ENCODE measurements at places on chromosomes 13 and 19. TPM values are rescaled to one million over a fixed set of nuclear protein-coding genes. Genes with fewer than 3 reads are reported as not detected.

DNA sequence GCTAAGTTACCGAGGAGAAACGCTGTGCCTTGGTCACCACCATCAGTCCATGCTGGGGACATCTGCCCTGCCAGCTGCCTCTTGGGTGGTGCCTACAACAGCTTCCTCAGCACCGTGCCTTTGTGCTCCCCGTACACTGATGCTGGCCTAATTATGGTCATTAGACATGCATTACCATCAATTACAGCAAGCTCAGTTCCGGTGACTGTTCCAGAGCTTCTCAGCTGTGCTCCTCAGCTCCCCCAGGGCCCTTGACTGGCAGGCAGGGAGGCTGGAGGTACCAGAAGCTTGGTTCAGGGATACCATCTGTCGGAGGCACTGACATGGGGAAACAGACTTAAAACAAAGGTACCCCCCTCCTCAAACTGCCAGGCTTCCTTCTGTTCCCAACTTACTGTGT, 40.2 kb downstream of the CILP2 start:
- H3K4me3 ChIP-seq: no peak overlapping the region
- H3K27ac ChIP-seq: no peak overlapping the region
- no peaks in the 10 kb centered on the region for H3K36me3 ChIP-seq
- no peak for DNase-seq
- H3K27me3 ChIP-seq: no peaks in the 10 kb centered on the region

ELSPBP1 gene
- not detected for total RNA-seq

GRCh38 chr13:46339035-46339666, 47.9 kb downstream of the RUBCNL start:
- no peaks in the 10 kb centered on the region for H3K27me3 ChIP-seq
- H3K36me3 ChIP-seq: no peaks in the 10 kb centered on the region
- H3K4me3 ChIP-seq: no peak overlapping the region
- H3K27ac ChIP-seq: no peak overlapping the region
- no peak for DNase-seq
- no peaks in the 10 kb centered on the region for H3K4me1 ChIP-seq

ZNF579 gene
- total RNA-seq: 24.1 TPM

SIGLEC12 gene
- total RNA-seq: not detected

ZNF649 gene
- 7.3 TPM for total RNA-seq

GRCh38 chr13:21717817-21718216, 46.9 kb downstream of the FGF9 start:
- DNase-seq: no peak
- H3K36me3 ChIP-seq: no peaks in the 10 kb centered on the region
- H3K4me1 ChIP-seq: no peaks in the 10 kb centered on the region
- no peak overlapping the region for H3K4me3 ChIP-seq
- no peak overlapping the region for H3K27ac ChIP-seq

DNA sequence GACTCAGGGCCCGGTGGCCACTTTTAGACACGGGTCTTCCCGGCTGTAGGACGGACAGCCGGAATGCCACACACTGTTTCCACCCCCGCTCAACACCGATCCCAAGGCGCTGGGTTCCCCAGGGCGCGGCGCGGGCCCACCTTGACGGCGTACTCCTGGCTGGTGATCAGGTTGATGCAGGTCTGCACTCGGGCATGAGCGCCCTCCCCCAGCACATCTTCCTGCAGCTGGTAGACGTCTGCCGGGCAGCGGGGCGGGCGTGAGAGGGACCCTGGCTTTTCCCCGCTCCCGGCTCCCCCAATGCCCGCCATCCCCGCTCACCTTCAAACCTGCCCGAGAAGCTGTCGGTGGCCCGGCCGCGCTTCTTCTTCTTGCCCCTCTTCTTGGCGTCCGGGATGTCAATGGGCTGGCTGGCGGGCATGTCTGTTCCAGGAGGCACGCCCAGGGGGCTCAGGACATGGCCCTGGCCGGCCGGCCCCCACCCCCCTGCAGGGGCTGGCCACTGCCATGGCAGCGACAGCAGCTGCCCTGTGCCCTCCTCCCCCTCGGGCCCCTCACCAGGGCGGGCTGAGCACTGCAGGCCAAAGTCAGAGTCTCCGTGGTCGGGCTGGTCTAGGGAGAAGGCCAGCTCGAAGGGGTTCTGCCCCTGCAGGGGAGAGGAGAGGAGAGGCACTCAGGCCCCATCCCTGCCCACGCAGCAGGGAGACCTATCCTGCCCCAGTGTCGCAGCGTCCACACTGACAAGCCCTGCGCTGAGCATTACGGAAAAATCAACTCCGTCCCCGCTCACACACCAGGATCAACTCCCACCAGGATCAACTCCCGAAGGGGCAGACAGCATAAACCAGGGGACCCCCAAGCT, 4.8 kb downstream of the MKNK2 start:
- no peaks in the 10 kb centered on the region for H3K27me3 ChIP-seq
- no peak for DNase-seq
- H3K4me3 ChIP-seq: no peak overlapping the region
- H3K27ac ChIP-seq: no peak overlapping the region
- H3K36me3 ChIP-seq: peaks cover 25% of the 10 kb centered on the region
- H3K4me1 ChIP-seq: peaks cover 50% of the 10 kb centered on the region

DNA sequence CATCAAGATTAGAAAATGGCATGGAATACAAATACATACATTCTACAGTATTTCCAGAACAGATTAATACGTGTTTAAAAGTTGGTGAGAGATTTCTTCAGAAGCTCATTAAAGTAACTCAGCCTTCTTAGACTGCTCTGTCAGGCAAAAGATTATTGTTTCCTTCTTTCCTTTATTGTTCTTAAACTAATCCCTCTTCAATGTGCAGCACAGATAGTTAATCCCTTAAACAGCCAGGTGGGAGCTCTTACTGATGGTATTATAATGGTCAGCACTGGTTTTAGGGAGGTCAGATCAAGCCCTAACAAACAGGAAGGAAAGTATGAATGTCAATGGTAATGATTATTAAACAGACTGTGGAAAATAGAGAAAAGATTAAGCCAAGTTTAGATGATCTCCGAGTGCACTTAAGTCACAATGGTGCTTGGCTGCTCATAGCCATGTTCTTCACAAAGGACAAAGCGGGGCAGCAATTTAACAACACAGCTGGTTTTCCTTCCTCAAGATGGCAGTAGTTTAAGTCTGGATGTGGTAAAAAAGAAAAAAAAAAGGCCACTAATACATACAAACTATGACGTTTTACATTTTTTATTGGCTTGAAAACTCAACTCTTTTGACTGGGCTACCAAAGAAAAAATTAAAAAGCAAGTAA, 992.6 kb downstream of the PCDH9 start:
- no peak overlapping the region for H3K4me3 ChIP-seq
- H3K27ac ChIP-seq: no peak overlapping the region
- H3K27me3 ChIP-seq: no peaks in the 10 kb centered on the region
- no peaks in the 10 kb centered on the region for H3K4me1 ChIP-seq

- H3K4me1 ChIP-seq: no peaks in the 10 kb centered on the region
- no peak for DNase-seq
- no peak overlapping the region for H3K4me3 ChIP-seq
- H3K27ac ChIP-seq: no peak overlapping the region
- no peaks in the 10 kb centered on the region for H3K27me3 ChIP-seq
Observed at GRCh38 chr13:74751739-74752138, 617.5 kb upstream of the KLF12 start.

- H3K4me1 ChIP-seq: peaks cover 12% of the 10 kb centered on the region
- H3K27me3 ChIP-seq: 0 out of 2 replicates have a peak, but pooled peaks cover under 1% of the 10 kb centered on the region
- H3K27ac ChIP-seq: no peak overlapping the region
- H3K36me3 ChIP-seq: no peaks in the 10 kb centered on the region
Observed at GRCh38 chr19:40831502-40832430, 18.5 kb downstream of the CYP2A6 start.

DNA sequence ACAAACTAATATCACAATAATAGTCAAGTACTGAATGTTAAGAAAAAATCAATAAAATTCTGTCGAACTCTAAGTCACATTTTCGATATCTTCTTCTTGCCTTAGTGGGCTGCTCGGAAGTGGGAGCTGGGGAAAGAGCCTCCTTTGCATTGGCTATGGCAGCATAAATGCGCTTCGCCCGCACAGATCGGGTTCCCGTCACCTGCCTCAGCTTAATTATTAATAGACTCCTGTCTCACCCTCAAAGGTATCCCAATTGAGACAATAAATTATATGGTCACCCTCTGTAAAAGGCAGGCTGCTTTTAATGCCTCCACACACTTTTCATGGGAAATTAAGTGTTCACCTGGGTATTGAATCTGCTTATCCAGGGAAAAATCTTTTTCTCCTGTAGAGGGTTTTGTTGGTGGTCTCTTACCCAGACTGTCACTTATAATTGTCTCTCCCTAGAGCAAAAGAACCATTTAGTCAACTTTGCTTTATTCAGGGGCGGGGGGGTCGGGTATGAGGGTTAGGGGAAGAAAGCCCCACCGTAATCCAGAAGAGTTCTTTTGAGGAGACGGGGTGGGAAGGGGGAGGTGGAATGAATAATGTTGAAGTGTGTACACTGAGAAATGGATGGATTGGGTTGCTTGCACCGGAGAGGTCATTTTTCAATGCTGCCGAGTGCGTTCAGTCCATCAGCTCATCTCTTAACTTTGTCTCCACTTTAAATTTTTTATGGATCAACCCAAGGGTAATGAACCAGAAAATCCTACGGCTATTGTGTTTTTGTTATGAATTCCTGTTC, 682.6 kb upstream of the SGCG start:
- H3K27ac ChIP-seq: no peak overlapping the region
- H3K4me1 ChIP-seq: no peaks in the 10 kb centered on the region
- no peak for DNase-seq
- H3K36me3 ChIP-seq: no peaks in the 10 kb centered on the region
- no peaks in the 10 kb centered on the region for H3K27me3 ChIP-seq

ADGRE1 gene
- not detected for total RNA-seq

GRCh38 chr13:99527301-99527700, 26.0 kb downstream of the TM9SF2 start:
- DNase-seq: no peak
- H3K27ac ChIP-seq: no peak overlapping the region
- H3K4me3 ChIP-seq: no peak overlapping the region

- DNase-seq: no peak
- no peaks in the 10 kb centered on the region for H3K36me3 ChIP-seq
- peaks cover 54% of the 10 kb centered on the region for H3K27me3 ChIP-seq
Observed at GRCh38 chr13:45704854-45705695, 3.0 kb downstream of the CBY2 start.

GRCh38 chr19:1540365-1540925, 16.6 kb downstream of the PLK5 start:
- H3K4me3 ChIP-seq: no peak overlapping the region
- H3K27me3 ChIP-seq: no peaks in the 10 kb centered on the region
- no peak for DNase-seq

DNA sequence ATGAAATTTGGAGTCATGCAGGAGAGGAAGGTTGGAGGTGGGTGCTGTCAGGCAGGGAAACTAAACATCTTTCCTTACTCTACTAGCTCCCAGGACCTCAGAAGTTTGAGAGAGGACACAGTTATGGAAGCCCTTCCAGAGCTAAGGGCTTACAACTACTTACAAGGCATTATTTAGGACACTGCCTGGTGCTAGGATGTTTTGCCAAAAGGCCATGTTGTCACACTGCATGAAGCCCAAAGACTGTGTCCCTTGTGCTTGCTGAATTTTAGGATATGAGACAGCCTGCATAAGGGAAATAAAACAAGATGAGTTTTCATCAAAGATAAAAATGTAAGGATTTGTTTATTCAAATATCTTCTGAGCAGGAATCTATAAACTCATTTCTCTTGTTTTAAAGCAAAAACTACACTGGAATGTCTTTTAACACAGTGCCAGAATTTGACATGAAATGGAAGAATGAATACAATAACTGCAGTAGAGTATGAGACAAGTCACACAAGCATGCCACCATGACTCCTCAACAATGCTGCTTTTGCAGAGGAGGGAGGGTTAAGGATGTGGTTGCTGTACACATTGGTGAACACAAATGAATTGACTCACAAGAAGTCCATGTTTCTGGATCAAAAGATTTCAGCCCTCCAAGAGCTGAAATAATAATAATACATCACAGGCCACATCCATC, 258.4 kb downstream of the SPRY2 start:
- H3K27me3 ChIP-seq: no peaks in the 10 kb centered on the region
- no peak overlapping the region for H3K27ac ChIP-seq
- H3K36me3 ChIP-seq: no peaks in the 10 kb centered on the region
- H3K4me3 ChIP-seq: no peak overlapping the region
- H3K4me1 ChIP-seq: peaks cover 3% of the 10 kb centered on the region

GRCh38 chr13:33228648-33229445, 56.7 kb downstream of the STARD13 start:
- H3K4me3 ChIP-seq: no peak overlapping the region
- no peak overlapping the region for H3K27ac ChIP-seq
- no peaks in the 10 kb centered on the region for H3K36me3 ChIP-seq

DNA sequence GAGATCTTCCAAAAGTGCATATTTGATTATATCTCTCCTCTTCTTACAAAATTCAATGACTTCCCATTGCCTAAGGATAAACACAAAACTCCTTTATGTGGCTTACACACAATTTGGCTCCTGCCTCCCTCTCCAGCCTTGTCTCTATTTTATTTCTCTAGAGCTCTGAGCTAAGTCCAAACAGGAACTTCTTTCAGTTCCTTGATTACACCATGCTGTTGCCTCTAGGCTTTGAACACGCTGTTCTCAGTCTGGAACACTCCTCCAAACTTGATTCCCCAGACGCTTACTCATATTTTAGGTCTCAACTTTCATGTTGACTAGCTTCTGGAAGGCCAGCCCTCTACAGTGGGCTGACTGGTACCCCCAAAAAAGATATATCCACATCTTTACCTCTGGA, 258.5 kb downstream of the COG6 start:
- DNase-seq: no peak
- no peaks in the 10 kb centered on the region for H3K4me1 ChIP-seq
- no peak overlapping the region for H3K4me3 ChIP-seq
- no peak overlapping the region for H3K27ac ChIP-seq

GRCh38 chr13:71714802-71715375, 152.1 kb downstream of the DACH1 start:
- no peaks in the 10 kb centered on the region for H3K4me1 ChIP-seq
- H3K36me3 ChIP-seq: no peaks in the 10 kb centered on the region
- DNase-seq: no peak

DNA sequence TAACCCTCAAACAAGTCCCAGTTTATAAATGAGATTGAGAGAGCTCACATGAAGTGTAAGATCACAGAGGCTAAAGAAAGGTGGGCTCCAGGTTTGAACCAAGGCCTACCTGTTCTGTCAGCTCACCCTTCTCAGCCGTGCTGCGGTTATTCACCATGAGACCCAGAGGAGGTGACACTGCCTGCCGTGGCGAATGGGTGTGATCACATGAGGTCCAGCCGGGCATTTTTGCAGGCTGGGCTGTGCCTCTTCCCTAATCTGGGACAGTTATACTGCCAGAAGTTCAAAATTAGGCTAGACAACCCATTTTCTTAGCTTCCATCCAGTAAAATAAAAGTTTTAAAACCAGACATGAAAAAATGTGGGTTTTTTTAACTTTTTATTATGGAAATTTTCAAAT, 146.8 kb downstream of the FOXO1 start:
- DNase-seq: no peak
- no peaks in the 10 kb centered on the region for H3K27me3 ChIP-seq
- no peaks in the 10 kb centered on the region for H3K36me3 ChIP-seq
- H3K4me3 ChIP-seq: no peak overlapping the region
- H3K4me1 ChIP-seq: peaks cover 6% of the 10 kb centered on the region
